ENCODE measurements at places on chromosomes 6 and 20.

GRCh38 chr6:107983811-107984210 lies 25.8 kb upstream of the SEC63 start:
- DNase-seq: no peak

GRCh38 chr20:1844325-1845162 lies 50.7 kb upstream of the SIRPA start:
- no peak for DNase-seq

DNA sequence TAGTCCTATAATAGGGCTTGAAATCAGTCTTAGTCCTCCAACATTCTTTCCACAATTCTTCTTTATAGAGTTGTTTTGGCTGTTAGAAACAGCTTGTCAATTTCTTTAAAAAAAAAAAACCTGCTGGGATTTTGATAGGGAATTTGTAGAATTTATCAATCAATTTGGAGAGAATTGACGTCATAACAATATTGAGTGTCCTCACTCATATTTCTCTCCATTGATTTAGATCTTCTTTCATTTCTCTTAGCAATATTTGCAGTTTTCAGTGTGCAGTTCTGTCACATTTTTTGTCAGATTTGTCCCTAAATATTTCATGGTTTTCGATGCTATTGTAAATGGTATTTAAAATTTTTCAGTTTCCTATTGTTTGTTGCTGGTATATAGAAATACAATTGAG lies 5.3 kb upstream of the LINC00237 start:
- DNase-seq: no peak

DNA sequence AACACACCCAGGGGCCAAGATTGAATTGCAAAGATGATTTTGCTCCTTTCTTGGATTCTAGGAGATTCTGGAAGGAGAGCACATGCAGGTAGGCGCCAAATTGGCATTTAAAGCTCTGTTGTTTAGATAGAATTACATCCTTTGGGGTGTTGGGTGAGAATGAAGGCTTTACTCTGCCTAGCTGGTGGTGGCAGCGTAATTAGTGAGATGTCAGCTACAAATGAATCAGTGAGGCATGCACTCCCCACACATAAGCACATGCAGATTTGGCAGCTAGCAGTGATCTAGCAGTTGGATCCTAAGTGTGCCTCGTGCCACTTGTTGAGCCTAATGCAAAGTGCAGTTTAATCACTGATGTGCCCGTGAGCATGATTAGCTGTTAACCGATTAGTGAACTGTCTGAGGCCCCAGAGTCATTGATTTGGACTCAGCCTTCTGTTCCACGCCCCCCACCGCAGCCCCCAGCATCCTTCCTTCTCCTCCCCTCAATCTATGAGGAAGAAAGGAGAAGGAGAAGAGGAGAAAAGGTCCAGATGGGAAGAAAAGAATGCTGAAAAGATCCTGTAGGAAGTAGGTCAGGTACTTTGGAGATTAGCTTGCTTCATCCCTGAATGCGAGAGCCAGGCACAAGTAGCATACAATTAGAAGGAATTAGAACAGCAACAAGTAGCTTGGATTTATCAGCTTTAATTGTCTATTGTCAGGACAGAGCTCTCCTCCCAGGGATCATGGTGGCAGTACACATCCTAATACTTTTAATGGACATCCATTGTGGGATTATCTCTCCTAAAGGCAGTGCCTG lies 6.0 kb upstream of the PRDM1 start:
- DNase-seq: no peak

GRCh38 chr6:47722194-47722593 lies 23.8 kb downstream of the ADGRF4 start:
- DNase-seq: no peak
